ENCODE measurements at places on chromosomes 6 and 20.

DNA sequence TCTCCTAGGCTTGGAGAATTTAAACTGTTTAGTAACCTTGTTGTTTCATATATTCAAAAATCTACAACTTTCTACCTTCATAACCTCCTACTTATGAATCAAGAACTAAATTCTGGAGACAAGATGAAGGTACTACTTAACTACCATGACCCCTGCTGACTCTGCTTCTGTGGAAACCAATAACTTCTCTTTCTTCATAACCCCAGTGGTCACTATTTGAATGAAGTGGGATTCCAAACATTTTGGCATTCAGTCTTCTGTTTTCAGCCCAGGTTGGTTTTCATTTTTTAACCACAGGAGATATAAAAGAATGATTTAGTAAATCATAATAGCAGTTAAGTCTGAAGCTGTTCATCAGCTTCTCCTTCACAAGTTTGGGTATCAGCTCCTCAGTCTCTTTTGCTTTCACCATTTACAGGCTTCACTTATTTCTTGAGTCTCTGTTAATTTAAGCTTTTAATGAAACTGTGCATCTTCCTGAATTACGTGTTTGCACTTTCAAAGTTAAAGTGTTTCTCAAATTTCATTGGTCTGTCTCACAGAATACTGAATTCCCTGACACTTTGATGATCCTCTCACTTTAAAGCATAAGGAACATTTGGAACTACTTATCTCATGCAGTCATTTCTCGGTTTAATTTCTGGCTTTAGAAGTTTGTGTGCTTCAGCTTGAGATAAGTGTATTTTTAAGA is 9.5 kb downstream of the SENP6 start:
- no peak for DNase-seq

GRCh38 chr20:3606021-3606420 is 57.2 kb downstream of the GFRA4 start:
- DNase-seq, result no peak

- DNase-seq, result peak; percentile 73
Observed at GRCh38 chr20:63969838-63970713, at the start of gene ZNF512B. Gene ZNF512B, minus strand, starts transcription at chr20:63969930. Its CDS starts 1,980 bp downstream, at chr20:63967950.

DNA sequence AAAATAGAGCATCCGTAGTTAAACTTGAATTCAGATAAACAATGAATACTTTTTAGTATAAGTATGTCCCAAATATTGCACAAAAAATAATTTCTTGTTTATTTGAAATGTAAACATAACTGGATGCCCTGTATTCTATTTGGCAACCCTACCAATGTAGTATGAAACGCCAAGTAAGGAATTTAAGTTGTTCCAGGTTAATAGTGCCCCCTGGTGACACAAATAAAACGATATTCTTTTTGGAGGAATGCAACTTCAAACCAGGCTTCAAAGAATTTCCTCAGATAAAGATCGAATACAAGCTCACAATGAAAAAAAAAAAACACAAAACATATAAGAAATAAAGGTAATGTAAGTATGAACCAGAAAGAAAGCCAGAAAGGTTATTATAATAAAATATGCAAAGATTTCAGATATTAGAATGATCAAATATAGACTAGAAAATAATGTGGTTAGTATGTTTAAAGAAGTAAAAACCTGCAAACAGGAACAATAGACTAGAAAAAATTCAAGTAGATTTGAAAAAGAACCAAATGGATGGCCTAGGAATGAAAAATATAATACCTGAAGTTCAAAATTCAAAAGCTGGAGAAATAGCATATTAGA is 18.4 kb upstream of the AKAP7 start:
- DNase-seq, result no peak

GRCh38 chr20:62780696-62781095 is 15.6 kb upstream of the MRGBP start:
- DNase-seq, result no peak

- no peak for DNase-seq
Observed at GRCh38 chr20:23381876-23382275, 19.9 kb downstream of the GZF1 start.
